ENCODE measurements at places on chromosomes 13 and 19.

DNA sequence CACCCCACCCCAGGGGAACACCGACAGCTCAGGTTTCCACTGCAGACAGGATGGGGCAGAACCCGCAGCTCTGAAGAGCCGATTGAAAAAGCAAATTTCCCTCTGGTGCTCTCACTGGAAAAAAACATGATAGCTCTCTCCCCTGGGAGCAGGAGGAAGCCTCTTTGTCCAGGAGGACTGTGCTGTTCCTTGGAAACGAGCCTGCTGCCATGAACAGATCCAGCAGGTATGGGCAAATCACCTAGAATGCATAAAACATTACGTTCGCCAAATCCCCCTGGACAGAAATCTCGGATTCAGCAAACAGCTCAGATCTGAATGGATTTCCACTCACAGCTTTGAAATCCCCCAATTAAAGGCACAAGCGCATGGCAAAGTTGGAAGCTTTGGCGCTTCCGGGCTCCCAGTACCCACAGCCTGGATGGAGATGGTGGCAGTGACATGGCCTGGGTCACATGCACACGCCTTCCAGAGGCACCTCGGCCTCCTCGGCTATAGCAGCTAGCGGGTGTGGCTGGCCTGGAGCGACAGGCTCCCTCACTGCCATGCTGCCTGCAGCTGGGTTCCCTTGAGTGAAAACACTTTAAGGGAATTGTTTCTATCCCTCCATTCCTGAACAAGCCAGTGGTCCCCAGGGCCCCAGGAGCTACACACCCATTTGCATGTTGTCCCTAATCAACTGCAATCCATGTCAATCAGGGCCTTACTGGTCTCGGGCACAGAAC lies 59.1 kb downstream of the CEBPG start:
- no peak for DNase-seq

GRCh38 chr13:97043302-97043701 lies 49.0 kb upstream of the OXGR1 start:
- no peak for DNase-seq

- no peak for DNase-seq
Measured at GRCh38 chr19:46452186-46452585, 19.2 kb downstream of the PNMA8A start.

- no peak for DNase-seq
Measured at GRCh38 chr13:50990065-50990817, 80.7 kb downstream of the RNASEH2B start.

Measured in right atrium auricular region (tissue), 2 donors.